Spleen (tissue), 13 donors: ENCODE measurements at places on chromosomes 7 and 10. TPM values are rescaled to one million over a fixed set of nuclear protein-coding genes. Genes with fewer than 3 reads are reported as not detected.

DNA sequence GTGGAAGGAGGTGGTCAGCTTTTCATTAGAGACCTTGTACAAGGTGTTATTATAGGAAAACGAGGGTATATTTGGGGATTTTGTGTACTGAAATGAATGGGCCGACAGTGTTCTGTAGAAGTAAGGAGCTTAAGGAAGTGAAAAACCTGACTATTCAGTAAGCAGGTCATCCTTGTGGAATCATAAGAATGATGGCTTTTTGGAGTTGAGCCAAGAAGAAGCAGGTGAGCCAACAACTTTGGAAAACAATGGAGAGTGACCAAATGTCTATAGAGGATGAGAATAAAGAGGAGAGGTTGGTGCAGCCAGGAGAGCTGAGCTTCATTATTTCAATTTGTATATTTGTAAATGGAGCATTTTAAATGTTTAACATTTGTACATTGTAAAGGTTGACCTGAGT is 595.7 kb downstream of the CCSER2 start:
- H3K36me3 ChIP-seq, result no peaks in the 10 kb centered on the region
- H3K4me3 ChIP-seq, result no peak overlapping the region
- H3K4me1 ChIP-seq, result no peaks in the 10 kb centered on the region
- DNase-seq, result no peak
- H3K27ac ChIP-seq, result no peak overlapping the region
- no peaks in the 10 kb centered on the region for H3K27me3 ChIP-seq

DNA sequence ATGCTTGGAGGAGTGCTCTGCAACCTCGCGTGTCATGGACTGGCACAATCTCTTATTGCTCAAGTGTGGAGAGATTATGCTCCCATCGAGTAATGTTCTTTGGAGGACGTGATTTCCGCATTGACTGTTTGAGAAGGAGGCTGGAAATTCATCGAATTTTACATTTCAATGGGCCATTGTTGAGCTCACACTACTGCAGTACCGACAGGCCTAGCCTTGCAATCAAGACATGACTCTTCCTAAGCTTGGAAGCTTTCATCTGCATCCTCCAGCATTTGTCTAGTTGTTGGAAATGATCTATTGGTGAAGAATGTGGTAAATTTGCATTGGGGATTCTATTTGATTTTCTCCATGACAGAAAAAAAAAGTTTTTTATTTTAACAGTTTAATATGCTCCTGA is 156.8 kb downstream of the FZD1 start:
- no peaks in the 10 kb centered on the region for H3K36me3 ChIP-seq
- H3K27me3 ChIP-seq, result no peaks in the 10 kb centered on the region
- H3K27ac ChIP-seq, result no peak overlapping the region
- H3K4me1 ChIP-seq, result no peaks in the 10 kb centered on the region
- no peak overlapping the region for H3K4me3 ChIP-seq

- no peaks in the 10 kb centered on the region for H3K4me1 ChIP-seq
- H3K27me3 ChIP-seq, result peaks cover 33% of the 10 kb centered on the region
- DNase-seq, result peak; percentile 88
Measured at GRCh38 chr10:84194424-84195043, at the start of gene CDHR1. CDHR1 (plus strand) TSS chr10:84194537; CDS start chr10:84194761, 224 bp downstream.

DNA sequence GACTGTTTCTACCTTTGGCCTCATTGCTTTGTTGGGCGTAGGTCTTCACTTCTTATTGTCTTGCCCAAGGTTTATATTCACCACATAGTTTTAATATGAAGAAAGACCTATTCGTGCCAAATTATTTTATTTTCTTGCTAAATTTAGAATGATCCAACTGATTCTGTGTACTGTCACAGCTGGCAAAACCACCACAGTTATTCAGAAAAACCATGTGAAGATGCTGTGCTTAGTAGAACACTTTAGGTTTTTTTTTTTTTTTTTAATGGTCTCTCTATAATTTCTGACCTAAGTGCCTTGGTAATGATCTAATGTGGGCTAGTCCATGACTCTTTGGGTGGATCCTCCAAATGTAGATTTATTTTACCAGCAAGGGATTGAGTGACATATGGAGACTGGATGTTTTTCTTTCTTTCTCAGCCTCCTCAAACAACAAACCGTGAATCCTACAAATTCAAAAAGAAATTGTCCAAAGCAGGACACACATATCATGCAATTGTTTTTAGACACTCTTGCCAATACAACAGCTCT is 243.8 kb downstream of the DYNC1I1 start:
- no peaks in the 10 kb centered on the region for H3K4me1 ChIP-seq
- no peaks in the 10 kb centered on the region for H3K36me3 ChIP-seq
- no peak overlapping the region for H3K27ac ChIP-seq
- DNase-seq, result no peak

GRCh38 chr10:120819366-120819765 is 31.8 kb upstream of the WDR11 start:
- H3K36me3 ChIP-seq, result no peaks in the 10 kb centered on the region
- H3K27me3 ChIP-seq, result no peaks in the 10 kb centered on the region
- no peak overlapping the region for H3K4me3 ChIP-seq
- no peak overlapping the region for H3K27ac ChIP-seq
- no peaks in the 10 kb centered on the region for H3K4me1 ChIP-seq

DNA sequence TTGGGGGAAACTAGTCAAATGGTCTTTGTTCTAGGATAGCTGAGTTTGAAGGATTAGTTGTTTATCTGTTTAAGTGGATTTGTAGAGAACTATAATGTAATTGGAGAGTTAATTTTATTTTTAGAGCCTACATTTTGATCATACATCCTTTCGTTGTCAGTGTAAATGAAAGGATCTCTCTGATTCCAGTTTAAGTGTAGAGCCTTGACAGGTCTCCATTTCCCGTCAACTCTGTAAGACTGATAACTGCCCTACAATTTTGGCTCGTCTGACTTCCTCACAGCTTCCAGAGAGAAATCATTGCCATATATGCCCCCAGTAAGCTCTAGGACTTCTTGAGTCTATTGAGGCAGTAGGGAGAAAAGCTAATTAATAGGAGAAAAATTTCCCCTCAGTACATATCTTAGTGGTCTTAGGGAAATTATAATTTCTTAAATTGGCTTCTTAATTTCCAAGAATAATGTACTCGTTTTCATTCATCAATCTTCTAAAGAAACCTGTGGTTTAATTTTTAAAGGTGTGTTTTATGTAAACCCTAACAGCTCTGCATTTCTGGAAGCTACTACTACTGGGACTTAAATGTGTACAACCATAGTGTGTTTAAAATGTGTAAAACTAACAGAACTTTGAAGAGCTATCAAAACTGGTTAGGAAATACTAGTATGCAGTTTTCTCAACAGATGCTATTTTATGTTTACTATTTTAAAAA is 3.8 kb downstream of the KMT2E start:
- H3K27me3 ChIP-seq, result no peaks in the 10 kb centered on the region
- H3K36me3 ChIP-seq, result no peaks in the 10 kb centered on the region
- peaks cover 69% of the 10 kb centered on the region for H3K4me1 ChIP-seq
- H3K4me3 ChIP-seq, result peak overlapping the region; percentile 63

GRCh38 chr7:118259115-118259514 is 34.6 kb downstream of the ANKRD7 start:
- H3K4me1 ChIP-seq, result no peaks in the 10 kb centered on the region
- H3K36me3 ChIP-seq, result no peaks in the 10 kb centered on the region
- H3K4me3 ChIP-seq, result no peak overlapping the region
- DNase-seq, result no peak

DNA sequence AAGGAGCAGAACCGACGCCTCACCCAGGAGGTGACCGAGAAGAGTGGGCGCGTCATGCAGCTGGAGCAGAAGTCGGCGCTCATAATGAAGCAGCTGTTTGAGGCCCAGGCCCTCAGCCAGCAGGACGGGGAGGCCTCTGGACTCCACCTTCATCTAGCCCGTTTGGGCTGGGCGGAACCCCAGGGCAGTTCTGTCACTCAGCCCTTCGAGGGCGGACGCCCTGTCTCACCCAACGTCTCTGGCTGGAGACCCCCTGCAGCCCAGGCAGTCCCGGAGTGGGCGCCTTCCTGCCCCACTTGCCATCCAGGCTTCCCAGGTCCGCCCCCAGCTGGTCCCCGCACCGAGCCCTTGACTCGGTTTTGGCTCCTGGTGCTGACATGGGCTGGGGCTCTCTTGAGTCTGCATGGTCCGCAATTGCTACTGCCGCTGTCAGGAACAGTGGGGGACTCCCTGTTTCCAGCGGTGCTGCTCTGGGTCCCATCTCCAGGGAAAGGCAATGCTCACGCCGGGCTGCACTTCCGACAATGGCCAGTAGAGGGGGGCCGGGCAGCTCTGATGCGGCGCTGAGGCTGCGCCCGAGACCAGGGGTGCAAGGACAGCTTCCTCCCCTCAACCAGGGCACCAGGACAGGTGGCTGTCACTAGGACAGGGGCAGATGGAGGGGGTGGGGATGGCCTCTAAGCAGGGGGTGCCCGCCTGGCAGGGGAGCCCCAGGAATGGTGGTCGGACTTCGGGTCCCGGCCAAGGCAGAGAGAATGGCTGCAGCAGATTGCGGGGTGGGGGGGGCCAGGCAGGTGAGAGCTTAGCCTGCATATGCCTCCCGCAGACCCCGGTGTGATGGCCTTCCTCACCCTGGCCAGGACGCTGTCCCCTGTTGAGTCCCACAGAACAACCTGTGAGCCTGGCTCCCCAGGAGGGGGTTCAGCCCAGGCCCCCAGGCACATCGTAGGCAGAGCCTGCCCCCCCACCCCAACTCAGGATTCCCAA is 71.2 kb upstream of the KCTD7 start:
- H3K4me3 ChIP-seq, result no peak overlapping the region
- H3K4me1 ChIP-seq, result peaks cover 32% of the 10 kb centered on the region
- no peaks in the 10 kb centered on the region for H3K36me3 ChIP-seq
- H3K27me3 ChIP-seq, result no peaks in the 10 kb centered on the region
- DNase-seq, result peak; percentile 93

DNA sequence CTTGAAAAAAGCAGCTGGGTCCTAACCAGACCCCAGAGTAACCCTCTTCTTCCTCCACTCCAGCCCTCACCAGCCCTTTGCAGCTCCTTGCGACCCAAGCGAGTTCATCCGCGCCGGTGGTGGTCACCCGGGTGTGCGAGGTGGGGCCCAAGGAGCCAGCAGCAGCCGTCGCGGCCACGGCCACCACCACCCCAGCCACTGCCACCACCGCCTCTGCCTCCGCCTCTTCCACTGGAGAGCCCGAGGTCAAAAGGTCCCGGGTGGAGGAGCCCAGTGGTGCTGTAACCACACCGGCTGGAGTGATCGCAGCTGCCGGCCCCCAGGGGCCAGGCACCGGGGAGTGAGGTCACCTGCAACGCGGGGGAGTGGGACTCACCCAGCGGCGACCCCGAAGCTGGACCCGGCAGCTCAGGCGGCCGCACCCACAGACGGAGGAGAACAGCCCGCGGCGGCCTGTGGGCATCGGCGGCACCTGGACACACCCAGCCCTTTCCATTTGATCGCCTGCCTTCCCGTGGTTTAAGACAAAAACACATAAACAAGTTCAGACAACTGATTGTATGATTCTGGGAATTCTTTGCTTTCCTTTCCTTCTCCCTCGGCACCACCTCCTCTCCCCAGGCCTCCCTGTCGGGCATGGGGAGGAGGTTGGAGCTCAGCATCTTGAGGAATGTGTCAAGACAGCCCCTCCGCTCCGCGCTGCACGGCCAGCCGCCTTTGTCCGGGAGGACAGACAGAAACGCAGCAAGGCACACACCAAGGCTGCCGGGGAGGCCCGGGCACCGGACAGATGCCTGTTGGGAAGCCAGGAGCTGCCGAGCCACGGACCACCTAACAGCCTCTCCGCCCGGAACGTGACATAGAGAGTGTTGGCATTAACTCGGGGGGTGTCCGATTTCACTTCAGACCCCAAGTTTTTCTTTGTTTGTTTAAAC is 13.0 kb upstream of the AP5Z1 start:
- H3K4me1 ChIP-seq, result no peaks in the 10 kb centered on the region
- no peak overlapping the region for H3K27ac ChIP-seq
- DNase-seq, result peak; percentile 74
- no peak overlapping the region for H3K4me3 ChIP-seq
- H3K27me3 ChIP-seq, result no peaks in the 10 kb centered on the region

DNA sequence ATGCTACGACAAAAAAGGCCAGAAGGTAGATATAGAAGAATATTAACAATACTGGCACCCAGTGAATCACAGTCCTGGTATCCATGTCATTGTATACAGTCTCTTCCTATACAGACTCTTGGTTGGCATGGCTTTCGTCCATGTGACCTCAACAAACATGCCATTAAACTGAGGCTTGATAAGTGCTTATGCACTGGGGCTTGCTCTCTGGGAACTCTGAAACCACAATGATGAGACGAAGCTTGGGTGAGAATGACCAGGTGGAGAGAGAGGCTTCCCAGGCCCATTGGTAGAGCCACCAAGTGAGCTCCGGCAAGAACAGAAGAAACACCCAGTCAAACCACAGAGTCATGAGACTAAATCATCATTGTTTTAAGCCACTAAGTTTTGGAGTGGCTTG is 33.2 kb downstream of the PNPLA8 start:
- H3K36me3 ChIP-seq, result peaks cover 54% of the 10 kb centered on the region
- H3K4me3 ChIP-seq, result no peak overlapping the region
- DNase-seq, result no peak
- H3K4me1 ChIP-seq, result peaks cover 21% of the 10 kb centered on the region
- no peak overlapping the region for H3K27ac ChIP-seq

GRCh38 chr7:27198871-27199801 is 755 bp downstream of the HOXA13 start:
- H3K4me3 ChIP-seq, result peak overlapping the region; percentile 28
- peaks cover 58% of the 10 kb centered on the region for H3K4me1 ChIP-seq
- peak; percentile 77 for DNase-seq
- no peaks in the 10 kb centered on the region for H3K36me3 ChIP-seq
- no peak overlapping the region for H3K27ac ChIP-seq
- peaks cover 32% of the 10 kb centered on the region for H3K27me3 ChIP-seq

DNA sequence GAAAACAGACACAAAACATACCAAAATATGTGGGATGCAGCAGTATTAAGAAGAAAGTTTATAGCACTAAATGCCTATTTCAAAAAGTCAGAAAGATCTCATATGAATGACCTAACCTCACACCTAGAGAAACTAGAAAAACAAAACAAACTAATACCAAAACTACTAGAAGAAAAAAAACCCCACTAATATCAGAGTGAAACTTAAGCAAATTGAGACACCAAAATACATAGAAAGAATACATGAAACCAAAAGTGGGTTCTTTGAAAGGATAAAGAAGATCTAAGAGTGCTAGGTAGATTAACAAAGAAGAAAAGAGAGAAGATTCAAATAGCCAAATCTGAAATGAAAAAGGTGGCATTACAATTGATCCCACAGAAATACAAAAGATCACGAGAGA is 494.1 kb downstream of the SH2D4B start:
- H3K27me3 ChIP-seq, result no peaks in the 10 kb centered on the region
- H3K4me3 ChIP-seq, result no peak overlapping the region
- DNase-seq, result no peak
- no peaks in the 10 kb centered on the region for H3K36me3 ChIP-seq
- no peaks in the 10 kb centered on the region for H3K4me1 ChIP-seq

ABCB1 gene
- polyA plus RNA-seq, result 3.0 TPM

CACNA2D1 gene
- 1.9 TPM for polyA plus RNA-seq

OR2A42 gene
- polyA plus RNA-seq, result 0.06 TPM

NUPR2 gene
- not detected for polyA plus RNA-seq

LIPF gene
- polyA plus RNA-seq, result 0.23 TPM

ADAM12 gene
- polyA plus RNA-seq, result 0.72 TPM

MDFIC gene
- 32.8 TPM for polyA plus RNA-seq

CRYGN gene
- polyA plus RNA-seq, result 0.72 TPM

MRPS24 gene
- 73.8 TPM for polyA plus RNA-seq

PPA1 gene
- 121 TPM for polyA plus RNA-seq

HMX3 gene
- polyA plus RNA-seq, result not detected
